ENCODE measurements at places on chromosomes 2 and 18.
A peak's percentile ranks its signal among the peaks of the same experiment; 100 is the strongest.

DNA sequence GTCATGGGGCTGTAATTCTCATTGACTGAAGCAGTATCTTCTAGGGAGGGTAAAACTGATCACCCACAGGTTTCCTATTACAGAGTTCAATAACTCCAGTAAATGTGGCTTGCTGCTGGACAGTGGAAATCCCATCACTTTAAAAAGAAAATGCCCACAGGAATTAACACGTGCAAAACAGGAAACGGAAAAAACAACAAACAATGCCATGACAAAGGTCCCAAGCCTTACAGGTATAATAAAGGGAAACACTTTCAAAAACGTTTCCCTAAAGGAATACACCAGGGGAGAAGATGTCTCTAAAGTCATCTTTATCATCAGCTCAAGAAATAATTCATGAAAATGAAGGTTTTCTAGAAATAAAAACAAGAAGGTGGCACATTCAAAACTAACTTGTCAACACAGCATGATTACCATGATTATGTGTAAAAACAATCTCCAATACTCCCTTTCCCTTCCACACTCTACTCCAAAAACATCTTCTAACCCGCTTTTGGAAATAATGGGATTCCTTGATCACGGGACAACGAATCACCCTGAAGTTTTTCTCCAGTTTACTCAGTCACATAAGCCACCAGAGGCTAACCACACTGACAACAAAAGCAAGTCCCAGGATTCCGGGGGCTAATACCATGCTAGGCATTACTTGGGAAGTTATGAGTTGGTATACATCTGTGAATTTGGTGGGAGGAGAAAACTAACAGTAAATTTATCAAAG, 167.9 kb downstream of the TCF4 start:
- no peak for DNase-seq

GRCh38 chr2:30960213-30960612, 153.0 kb upstream of the CAPN13 start:
- no peak for DNase-seq

- no peak for DNase-seq
Observed at GRCh38 chr18:36648803-36649202, 180.0 kb downstream of the TPGS2 start.

DNA sequence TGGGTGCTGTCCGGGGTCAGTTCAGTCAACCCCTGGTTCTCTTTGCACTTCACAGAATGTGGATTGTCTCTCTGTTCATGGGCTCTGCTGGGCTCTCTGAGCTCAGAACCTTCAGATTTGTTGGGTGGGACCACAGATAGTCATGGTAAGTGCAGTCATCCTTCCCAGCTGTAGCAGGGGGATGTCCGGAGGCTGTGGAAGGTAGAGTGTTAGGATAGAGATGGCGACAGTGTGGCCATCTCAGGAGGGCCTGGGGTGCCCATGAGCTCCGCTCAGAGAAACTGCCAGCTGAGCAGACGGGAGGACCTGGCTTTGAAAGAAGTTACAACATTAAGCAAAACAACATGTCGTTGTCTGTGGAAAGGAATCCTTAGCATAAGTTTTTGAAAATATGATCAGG, 149.8 kb downstream of the FAM210A start:
- DNase-seq, result no peak

GRCh38 chr18:7272311-7273049, 41.6 kb downstream of the LRRC30 start:
- DNase-seq, result peak; percentile 58
